Fibroblast of skin of abdomen (primary cell): ENCODE measurements at places on chromosomes 5 and 9.
A peak's percentile ranks its signal among the peaks of the same experiment; 100 is the strongest.

GRCh38 chr5:77448831-77449230, 43.3 kb downstream of the WDR41 start:
- no peak for DNase-seq

- DNase-seq: no peak
Observed at GRCh38 chr9:84821431-84821830, 151.9 kb downstream of the NTRK2 start.

DNA sequence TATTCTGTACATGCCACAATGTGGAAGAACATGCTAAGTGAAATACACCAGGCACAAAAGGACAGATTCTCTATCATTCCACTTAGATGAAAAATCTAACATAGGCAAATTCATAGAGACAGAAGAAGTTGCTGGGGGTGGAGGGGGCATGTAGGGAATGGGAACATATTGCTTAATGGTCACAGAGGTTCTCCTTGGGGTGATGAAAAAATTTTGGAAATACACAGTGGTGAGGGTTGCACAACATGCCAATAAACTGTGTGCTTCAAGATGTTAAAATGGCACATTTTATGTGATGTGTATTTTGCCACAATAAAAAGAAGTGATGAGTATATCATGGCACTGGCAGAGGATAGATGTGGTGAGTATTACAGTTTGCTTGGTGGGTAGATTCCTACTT, 111.9 kb downstream of the SUSD1 start:
- no peak for DNase-seq

- peak; percentile 98 for DNase-seq
Observed at GRCh38 chr5:141821430-141821925, 56.7 kb downstream of the PCDH1 start.

GRCh38 chr5:169837686-169838085, 142.6 kb downstream of the INSYN2B start:
- DNase-seq: peak; percentile 4
